Stimulated activated CD8-positive, alpha-beta memory T cell treated with anti-CD3 and anti-CD28 coated beads, Interleukin-7, amount 100 ng/mL, for 24 hours (primary cell): ENCODE measurements at places on chromosomes 2 and 18.

DNA sequence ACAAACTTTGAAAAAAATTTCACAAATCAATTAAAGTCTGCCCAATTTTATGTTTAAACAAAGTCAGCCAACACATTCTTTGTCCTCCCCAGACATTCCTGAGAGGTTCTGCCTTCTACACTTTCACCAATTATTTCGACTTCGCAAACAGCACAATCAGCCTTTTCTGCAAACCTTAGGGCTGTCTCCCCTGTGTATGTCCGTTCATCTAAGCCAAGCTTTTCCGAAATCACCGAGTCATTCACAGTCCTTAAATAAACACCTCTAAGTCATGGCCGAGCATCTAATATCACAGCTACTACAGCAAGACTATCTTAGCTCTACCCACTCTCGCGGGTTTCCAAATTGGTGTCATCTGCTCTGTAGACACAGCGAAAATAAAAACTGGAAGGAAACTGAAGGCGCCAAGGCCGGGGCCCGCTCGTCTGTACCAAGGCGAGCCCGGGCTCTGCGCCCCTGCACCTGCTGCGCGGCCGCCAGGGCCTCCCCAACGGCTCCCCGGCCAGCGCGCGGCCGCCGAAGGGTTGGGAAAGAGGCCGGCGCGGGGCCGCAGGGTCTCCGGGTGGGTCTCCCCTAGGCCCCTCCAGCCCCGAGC, 730 bp downstream of the ODC1 start:
- DNase-seq = no peak

DNA sequence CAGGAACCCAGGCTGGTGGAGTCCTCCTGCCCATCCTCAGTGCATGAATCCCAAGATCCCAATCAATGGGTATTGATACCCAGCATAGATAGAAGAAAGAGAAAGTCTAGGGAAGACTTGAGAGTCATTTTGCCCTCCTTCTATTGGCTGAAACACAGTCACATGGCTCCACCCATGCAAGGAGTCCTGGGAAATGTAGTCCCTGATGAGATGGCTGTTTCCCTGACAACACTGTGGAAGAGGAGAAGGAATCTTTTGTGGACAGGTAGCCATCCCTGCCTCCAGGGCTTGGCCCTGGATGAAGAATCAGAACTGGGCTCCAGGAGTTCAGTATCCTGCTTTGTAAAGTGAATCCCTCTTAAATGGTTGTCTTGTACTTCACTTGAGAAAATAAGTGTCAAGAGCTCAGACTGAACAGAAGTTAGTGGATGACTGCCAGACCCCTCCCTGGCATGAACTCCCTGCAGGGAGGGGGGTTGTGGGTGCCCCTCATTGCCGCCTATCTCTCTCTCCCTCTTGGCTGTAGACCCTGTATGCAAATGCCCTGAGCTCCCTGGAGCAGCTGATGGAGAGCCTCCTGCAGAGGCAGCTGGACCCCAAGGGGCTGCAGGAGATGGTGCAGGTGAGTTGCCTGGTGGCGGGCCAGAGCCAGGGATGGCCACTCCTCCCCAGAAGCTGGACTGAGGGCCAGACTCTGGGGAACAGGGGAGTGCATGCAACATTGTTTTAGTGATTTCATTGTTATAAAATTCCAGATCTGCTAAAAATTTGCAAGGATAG, 36.1 kb downstream of the MROH2A start:
- DNase-seq = no peak

DNA sequence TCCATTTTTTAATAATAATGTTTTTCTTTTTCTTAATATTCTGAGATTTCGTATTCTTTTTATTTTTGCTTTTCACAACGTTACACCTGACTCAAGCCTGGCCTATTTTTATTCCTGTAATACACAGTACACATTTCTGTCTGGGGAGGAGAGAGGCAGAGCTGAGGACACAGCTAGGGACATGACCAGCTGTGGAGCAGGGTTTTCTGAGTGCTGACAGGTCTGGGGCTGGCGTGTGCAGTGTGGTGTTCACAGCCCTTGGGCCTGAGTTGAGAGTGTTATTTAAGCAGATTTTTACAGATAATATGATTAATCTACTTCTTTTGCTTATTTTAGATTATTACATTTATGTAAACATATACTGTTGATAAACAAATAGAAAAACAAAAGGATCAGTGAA, 55.9 kb downstream of the ZAP70 start:
- DNase-seq = no peak

GRCh38 chr18:37380546-37381110, 185.0 kb downstream of the CELF4 start:
- DNase-seq = no peak

DNA sequence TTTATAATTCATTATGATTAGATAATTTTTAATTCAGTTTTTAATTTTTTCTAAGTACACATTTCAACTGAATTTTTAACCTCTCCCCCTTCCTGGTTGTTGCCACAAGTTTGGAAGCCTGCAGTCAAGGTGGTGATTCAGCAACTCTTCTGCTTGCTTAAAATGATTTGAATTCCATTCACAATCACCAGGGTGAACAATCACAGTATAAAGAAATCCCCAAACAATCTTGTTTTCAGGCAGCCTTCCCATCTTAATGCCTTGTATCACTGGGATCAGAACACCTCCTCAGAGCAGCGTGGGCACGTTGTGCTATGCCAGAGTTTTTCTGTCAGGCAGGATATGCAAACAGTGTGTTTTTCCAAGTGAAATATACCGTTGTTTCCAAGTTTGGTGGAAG, 46.7 kb upstream of the BARD1 start:
- no peak for DNase-seq

GRCh38 chr2:46826569-46827245, 88.9 kb downstream of the MCFD2 start:
- no peak for DNase-seq

GRCh38 chr2:234025891-234026401, 24.6 kb upstream of the SPP2 start:
- DNase-seq = no peak

- DNase-seq = no peak
Observed at GRCh38 chr2:216163518-216163917, 54.4 kb downstream of the XRCC5 start.

- DNase-seq = no peak
Observed at GRCh38 chr18:44331656-44332570, 348.8 kb upstream of the SETBP1 start.

GRCh38 chr2:5060956-5061355, 631.2 kb upstream of the SOX11 start:
- no peak for DNase-seq

- DNase-seq = no peak
Observed at GRCh38 chr2:100243631-100244030, 78.7 kb downstream of the LONRF2 start.

- DNase-seq = no peak
Observed at GRCh38 chr2:20771299-20771698, 51.6 kb downstream of the LDAH start.

DNA sequence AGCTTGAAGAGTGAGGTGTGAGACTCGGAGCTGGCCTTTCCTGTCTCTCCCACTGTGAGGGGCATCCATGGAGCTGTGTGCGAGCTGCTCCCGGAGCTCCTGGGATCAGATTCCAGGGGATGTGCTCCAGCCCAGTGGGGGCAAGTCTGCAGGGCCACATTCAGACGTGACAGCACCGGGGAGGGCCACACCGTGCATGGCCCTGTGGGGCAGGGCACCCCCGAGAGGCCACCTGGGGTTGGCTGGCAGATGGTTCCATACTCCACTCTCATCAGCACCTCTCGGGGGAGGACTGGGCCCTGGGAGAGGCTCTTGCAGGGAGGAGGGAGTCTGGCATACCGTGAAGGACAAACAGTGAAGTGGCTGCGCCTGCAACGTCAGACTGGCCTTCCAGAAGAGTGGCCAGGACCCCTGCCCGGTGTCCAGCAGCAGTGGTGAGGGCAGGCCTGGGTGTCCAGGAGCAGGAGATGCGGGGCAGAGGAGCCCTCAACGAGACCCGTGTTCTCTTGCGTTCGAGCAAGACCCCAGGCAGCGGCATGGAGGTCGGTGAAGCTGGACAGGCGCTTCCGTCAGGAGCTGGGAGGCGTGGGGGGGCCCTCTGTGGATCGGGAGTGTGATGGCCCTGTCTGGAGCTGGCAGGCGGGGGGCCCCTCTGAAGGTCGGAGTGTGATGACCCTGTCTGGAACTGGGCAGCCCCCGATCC, 84.3 kb downstream of the ASB1 start:
- no peak for DNase-seq

DNA sequence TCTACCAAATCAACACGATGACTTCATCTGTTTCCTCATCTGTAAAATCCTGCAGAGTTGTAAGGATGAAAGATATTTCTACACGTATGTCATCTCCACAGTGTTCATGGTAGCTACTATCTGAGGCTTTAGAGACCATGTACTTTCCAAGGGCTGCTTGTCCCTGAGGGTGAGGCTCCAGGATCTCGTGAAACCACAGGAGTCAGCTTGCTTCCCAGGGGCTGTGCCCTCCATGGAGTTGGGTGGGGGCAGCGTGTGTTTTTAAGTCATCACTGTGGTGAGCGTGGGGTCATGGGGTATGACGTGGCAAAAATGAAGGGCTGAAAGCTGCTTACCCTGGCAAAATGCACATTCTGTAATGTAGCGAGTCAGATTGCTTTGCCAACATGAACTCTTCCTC, 81.6 kb downstream of the ASAP2 start:
- no peak for DNase-seq

DNA sequence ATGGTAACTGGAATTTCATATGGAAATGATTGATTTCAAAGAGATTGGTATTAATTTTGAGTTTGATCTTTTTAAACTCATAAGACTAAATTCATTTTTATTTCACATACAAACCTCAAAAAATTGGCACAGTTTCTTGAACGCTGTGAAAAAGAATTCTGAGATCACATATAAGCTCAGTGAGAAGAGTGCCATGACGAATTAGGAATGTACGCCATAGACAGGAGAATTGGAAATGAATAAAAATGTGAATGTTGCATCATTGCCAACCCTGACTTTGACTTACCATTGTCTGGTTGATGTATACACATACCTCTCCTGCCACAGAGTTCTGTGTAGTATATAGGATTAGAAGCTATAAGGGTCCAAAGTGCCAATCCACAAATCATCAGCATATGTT, 290.4 kb upstream of the ZC3H15 start:
- DNase-seq = no peak

GRCh38 chr18:42860011-42860410, 255.5 kb downstream of the RIT2 start:
- no peak for DNase-seq

GRCh38 chr2:38463752-38464151, 86.7 kb upstream of the ATL2 start:
- no peak for DNase-seq

GRCh38 chr18:26875040-26875654, 9.6 kb upstream of the AQP4 start:
- no peak for DNase-seq

GRCh38 chr2:237892478-237892877, 33.1 kb downstream of the RAMP1 start:
- DNase-seq = no peak

GRCh38 chr2:90077948-90078347, 1386.5 kb downstream of the RPIA start:
- no peak for DNase-seq

- no peak for DNase-seq
Observed at GRCh38 chr18:66894851-66895250, 291.0 kb upstream of the CDH19 start.

DNA sequence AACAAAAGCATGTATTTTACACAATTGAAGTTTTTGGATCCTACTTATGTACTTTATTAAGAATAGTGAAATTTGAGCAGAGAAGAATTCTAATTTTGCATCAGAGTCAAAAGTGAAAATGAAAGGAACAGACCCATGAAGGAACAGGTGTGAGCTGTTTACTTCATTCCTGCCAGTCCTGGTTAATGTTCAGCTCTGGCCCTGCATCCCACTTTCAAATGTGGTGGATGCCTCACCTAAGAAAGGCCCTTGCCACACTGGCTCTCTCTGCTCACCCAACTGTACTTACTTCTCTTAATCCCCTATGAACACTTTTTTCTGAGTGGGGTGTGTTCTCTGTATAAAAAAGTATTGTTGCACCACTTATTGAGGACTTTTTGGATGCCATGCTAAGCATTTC, 22.2 kb downstream of the FAM110C start:
- no peak for DNase-seq

- DNase-seq = no peak
Observed at GRCh38 chr18:11818486-11819203, 32.6 kb upstream of the CHMP1B start.
